Kidney (tissue), 22 donors: ENCODE measurements at places on chromosomes 7 and 10. TPM values are rescaled to one million over a fixed set of nuclear protein-coding genes. Genes with fewer than 3 reads are reported as not detected.

DNA sequence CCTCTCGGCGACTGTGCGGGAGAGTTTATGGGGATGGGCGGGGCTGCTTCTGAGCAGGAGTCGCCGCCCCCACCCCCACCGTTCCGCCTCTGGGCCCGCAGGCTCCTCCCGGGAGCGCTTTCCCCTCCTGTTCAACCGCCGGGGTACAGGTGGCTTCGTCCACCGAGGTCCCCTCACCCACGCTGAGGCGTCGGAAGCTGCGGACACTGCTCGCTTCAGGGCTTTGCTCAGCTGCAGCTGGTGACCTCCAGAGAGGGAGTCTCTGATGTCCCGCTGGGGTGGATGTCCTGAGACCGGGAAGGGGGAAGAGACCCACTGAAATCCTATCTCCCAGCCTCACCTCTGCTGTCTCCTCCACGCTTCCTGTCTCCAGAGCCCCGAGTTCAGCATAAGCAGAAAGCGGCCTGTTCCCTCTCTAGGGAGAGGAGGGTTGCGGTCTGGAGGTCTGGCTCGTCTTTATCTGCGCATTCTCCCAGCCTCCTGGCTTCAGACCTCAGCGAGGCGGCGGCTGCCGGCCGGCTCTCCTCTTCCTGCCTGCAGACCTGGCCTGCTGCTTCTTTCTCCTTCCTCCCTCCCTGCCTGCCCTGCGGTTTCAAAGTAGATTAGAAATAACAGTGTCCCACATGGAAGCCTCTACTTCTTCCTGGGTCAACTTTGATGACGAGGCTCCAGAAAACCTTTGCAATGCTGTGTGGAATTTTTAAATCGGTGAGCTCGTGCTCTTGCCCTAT lies 1.8 kb downstream of the CYP2E1 start:
- peak; percentile 11 for DNase-seq

HOXA7 gene
- total RNA-seq = 31.3 TPM

GPER1 gene
- total RNA-seq = 5.2 TPM

SYT15 gene
- total RNA-seq = 12.7 TPM
